K562 (cell line): ENCODE measurements at places on chromosomes 7 and 10. TPM values are rescaled to one million over a fixed set of nuclear protein-coding genes. Genes with fewer than 3 reads are reported as not detected.

The GRM3 gene
- total RNA-seq: not detected in 2 replicates

The CYP26C1 gene
- total RNA-seq: 0.07 and 0.16 TPM in 2 replicates

The PDCD4 gene
- total RNA-seq: 28.0 and 44.1 TPM in 2 replicates

The C10orf62 gene
- not detected in 2 replicates for total RNA-seq

The TMEM213 gene
- not detected in 2 replicates for total RNA-seq

The AUTS2 gene
- 0.25 and 0.58 TPM in 2 replicates for total RNA-seq

GRCh38 chr7:43546231-43546630 lies 36.7 kb upstream of the STK17A start:
- no peak for DNase-seq

DNA sequence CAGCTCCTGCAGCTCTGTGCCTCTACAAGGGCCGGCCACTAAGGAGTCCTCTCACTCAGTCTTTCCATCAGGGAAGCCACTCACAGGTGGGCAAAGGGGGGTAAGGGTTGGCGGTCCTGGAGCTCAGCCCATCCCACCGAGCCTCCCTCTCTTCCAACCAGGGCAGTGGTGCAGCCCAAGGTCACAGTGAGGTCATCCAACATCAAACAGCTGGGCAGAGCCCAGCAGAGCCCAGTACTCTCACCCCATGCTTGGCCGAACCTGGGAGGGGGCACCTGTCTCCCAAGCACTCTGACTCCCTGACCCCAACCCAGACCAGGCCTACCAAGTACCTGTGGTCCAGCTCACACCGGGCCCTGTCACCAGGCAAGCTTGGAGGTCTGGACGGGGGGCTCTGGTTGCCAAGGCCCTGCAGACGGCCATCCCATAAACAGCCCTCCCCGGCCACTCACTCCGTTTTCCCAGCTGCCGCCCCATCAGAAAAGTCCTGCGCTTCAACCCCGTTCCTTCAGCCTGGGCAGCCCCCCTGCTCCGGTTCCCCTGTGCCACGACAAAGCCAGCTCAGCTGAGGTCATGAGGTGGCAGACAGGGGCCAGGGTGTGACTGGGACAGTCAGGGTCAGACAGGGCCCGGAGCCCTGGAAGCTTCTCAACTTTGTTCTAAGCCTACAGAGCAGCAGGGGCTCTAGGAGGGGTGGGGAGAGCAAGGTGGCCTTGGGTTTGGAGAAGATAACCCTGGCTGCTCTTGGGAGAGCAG lies 27.5 kb downstream of the PDGFA start:
- DNase-seq: no peak

GRCh38 chr10:131167036-131167860 lies 144.3 kb downstream of the TCERG1L start:
- DNase-seq: no peak

- peak; percentile 52 for DNase-seq
Measured at GRCh38 chr7:108452707-108453106, 3.5 kb downstream of the NRCAM start.
